ENCODE measurements at places on chromosomes 7 and 10. TPM values are rescaled to one million over a fixed set of nuclear protein-coding genes. Genes with fewer than 3 reads are reported as not detected.
A peak's percentile ranks its signal among the peaks of the same experiment; 100 is the strongest.

GRCh38 chr7:158809596-158809995 lies 19.7 kb downstream of the ESYT2 start:
- DNase-seq: no peak

GRCh38 chr7:156518466-156518865 lies 122.1 kb upstream of the RNF32 start:
- DNase-seq: no peak

- DNase-seq: no peak
Observed at GRCh38 chr10:42991442-42992098, 85.3 kb upstream of the RET start.

- no peak for DNase-seq
Observed at GRCh38 chr7:66313886-66314568, 108.9 kb downstream of the TPST1 start.

DNA sequence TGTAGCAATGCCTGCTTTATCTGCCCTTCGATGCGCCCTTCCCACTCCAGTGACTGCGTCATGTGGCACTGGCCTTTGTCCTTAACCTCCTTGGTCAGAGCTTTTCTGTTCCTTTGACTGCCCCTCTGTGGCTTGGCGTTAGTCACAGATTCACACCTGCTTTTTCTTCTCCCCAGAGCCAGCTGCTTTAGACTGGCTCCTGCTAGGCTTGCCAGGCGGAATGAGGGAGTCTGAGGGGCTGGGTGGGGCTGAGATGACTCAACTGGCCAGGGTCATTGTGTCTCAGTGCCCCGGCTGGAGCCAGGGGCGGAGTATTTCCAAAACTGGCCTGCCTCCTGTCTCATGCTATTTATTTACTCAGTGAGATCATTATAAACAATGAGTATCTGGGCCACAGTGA lies 194.1 kb downstream of the EMX2 start:
- no peak for DNase-seq

DNA sequence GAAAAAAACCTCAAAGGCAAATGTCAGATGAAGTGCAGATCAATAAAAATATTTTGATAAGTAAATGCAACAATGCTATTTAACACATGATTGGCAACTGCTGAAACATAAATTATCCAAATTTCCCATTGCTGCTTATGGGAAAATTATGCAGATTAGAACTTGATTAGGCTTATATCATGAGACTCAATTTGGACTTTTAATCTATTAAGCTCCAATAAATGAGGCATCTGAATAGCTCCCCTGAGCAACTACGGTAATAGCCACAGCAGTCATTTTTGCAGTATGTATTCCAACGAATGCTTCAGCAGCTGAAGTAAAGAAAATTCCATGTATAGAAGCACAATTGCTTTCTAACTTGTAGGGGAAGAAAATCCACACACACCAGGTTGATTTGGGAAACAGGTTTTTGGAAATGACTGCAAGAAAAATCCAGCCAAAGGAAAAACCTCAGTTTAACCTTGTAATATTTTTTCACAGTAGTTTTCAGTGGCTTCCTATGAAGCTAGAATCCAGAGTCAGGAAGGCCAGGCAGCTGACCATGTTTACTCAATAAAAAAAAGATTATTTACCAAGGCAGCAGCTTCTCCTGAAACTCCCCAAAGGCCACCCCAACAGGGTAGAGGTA lies 716.1 kb downstream of the KCNMA1 start:
- no peak for DNase-seq

DNA sequence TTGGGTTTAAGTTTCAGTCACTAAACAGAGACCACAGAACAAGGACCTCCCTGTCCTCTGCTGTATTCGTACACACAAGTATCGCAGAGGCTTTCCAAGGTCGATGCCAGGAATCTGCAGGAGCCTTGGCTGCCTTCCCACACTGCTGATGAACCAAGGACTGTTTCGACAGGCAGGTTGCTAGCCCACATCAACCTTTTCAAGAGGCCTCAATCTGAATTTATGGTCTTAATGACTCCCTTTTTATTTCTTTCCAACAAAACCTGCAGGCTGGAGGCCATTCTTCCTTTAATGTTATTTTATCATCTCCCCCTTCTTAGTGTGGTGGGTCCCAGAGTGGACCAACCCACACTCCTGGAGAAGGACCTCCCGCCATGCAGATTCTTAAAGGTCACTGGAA lies 45.6 kb downstream of the JCAD start:
- DNase-seq: no peak

GRCh38 chr7:55521917-55522902 lies 50.1 kb downstream of the VOPP1 start:
- no peak for DNase-seq

GRCh38 chr7:148447221-148447849 lies 143.2 kb upstream of the C7orf33 start:
- DNase-seq: no peak

- DNase-seq: no peak
Observed at GRCh38 chr7:48004638-48005037, 24.3 kb downstream of the SUN3 start.

GRCh38 chr10:115727129-115727528 lies 545.9 kb downstream of the GFRA1 start:
- no peak for DNase-seq

GRCh38 chr10:95261926-95262325 lies 28.9 kb downstream of the PDLIM1 start:
- DNase-seq: no peak

- no peak for DNase-seq
Observed at GRCh38 chr7:25388681-25389080, 160.4 kb upstream of the NPVF start.

- no peak for DNase-seq
Observed at GRCh38 chr7:41323806-41324205, 379.1 kb downstream of the INHBA start.

DNA sequence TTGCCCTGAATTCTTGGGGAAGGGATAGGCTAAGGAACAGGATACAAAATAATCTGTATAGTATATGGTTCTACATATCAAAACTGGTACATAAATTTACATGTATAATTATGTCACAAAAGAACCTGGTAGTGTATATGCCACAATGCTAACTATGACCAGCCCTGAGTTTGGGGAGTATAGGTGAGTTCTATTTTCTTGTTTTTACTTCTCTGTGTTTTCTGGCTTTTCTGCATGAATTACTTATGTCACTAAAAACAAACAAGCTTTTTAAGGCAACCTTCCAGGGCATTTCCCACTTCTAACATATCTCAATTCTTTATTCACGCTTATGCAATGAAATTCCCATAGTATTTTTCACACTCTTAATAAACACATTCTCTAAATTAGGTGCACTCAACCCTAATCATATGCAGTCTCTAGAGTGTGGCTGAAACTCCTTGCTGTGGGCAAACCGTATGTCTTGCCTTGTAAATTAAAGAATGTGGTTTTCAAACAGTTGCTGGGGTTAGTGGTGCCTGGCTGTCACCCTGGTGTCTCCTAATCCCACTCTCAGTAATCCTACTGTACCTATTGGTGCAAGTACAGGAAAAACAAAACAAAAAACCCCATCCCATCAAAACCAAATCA lies 14.0 kb upstream of the INSIG1 start:
- peak; percentile 46 for DNase-seq

GRCh38 chr7:120363414-120363813 lies 90.4 kb downstream of the KCND2 start:
- DNase-seq: no peak

GRCh38 chr7:137146012-137146455 lies 197.5 kb downstream of the PTN start:
- DNase-seq: no peak

DNA sequence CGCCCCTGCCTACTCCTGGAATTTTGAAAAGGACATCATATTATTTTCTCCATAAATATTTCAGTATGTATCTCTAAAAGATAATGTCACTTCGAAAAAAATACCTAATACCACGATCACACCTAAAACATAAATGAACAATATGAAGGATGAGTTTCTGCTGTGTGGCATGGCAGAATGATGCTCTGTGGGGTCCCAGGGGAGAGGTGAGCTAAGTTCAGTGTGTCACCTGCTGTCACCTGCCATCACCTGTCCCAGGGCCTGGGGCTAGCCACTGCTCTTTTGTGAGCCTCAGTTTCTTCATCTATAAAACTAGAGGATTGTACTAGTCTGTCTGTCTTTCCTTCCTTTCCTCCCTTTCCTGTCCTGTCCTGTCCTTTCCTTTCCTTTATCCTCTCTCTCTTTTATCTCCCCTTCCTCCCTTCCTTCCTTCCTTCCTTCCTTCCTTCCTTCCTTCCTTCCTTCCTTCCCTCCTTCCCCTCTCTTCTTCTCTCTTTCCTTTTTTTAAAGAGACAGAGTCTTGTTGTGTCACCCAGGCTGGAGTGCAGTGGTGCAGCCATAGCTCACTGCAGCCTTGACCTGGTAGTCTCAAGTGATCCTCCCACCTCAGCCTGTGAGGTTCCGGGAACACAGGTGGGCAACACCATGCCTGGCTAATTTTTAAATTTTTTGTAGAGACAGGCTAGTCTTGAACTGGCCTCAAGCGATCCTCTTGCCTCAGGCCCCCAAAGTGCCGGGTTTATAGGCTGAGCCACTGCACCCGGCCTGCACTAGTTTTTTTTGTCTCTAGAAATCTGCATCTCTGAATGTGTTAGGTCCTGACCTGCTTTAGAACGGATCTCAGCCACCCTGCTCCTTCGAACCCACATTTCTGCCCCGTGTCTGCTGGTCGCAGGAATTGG lies 43.1 kb downstream of the CUX1 start:
- DNase-seq: no peak

DNA sequence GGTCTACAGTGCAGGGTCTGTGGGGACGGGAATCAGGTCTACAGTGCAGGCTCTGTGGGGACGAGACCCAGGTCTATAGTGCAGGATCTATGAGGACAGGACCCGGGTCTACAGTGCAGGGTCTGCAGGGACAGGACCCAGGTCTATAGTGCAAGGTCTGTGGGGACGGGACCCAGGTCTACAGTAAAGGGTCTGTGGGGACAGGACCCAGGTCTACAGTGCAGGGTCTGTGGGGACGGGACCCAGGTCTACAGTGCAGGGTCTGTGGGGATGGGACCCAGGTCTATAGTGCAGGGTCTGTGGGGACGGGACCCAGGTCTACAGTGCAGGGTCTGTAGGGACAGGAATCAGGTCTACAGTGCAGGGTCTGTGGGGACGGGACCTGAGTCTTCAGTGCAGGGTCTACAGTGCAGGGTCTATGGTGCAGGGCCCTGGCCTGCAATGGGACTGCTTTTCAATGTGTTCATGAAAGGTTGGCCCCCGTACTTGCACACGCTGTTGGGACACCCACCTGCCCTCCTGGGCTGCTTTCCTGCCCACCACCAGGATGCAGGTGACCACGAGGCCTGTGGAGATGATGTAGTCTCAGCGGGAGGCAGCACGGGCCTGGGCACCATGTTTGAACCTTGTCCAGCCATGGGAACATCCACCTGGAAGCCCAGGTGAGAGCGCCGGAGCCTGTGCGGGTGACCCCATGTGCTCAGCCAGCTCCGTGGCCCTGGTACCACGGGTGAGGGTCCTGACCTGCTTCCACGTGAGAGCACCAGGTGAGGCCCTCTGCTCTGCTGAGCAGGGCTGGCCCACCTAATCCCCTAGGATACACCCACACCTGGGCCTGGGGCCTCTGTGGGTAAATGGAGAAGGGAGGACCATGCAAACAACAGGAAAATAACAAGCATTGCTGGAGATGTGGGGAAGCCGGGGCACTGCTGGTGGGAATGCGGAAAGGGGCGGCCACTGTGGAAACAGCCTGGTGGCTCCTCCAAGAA lies 91.4 kb upstream of the DIP2C start:
- no peak for DNase-seq

The LRRD1 gene
- total RNA-seq: not detected

The ITPRID1 gene
- total RNA-seq: not detected

The C10orf143 gene
- total RNA-seq: 12.0 TPM

The SEC31B gene
- 106 TPM for total RNA-seq

The CLRN3 gene
- not detected for total RNA-seq

The CALN1 gene
- total RNA-seq: not detected

Data from activated T-cell treated with anti-CD3 and anti-CD28 coated beads, Interleukin-2, amount 50 U/mL, for 72 hours (primary cell).